ENCODE measurements at places on chromosomes 5 and 9. TPM values are rescaled to one million over a fixed set of nuclear protein-coding genes. Genes with fewer than 3 reads are reported as not detected.

DNA sequence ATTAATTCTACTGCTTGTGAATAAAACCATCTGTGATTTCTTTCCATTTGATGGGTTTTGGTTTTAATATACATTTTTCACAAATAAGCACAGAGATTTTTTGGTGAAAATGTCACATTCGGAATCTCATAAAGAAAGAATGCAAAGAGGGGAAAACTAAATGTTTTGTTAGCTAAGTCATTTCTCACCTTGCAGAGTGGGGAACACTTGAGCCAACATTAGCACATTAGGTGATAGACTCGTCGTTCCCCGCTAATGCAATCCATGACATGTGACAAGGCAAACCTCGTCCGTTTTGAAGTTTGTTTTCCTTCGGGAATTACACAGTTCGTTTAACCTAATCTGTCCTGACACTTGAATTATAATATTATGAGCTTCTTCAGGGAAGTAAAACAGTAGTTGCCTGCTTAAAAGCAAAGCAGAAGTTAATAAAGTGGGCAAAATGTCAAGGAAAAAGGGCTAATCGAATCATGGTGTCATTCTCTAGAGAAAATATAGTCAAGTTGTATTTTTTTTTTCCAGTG lies 95.8 kb upstream of the LMX1B start:
- H3K27ac ChIP-seq = peak overlapping the region; percentile 14
- no peaks in the 10 kb centered on the region for H3K36me3 ChIP-seq
- no peak overlapping the region for H3K4me3 ChIP-seq

DNA sequence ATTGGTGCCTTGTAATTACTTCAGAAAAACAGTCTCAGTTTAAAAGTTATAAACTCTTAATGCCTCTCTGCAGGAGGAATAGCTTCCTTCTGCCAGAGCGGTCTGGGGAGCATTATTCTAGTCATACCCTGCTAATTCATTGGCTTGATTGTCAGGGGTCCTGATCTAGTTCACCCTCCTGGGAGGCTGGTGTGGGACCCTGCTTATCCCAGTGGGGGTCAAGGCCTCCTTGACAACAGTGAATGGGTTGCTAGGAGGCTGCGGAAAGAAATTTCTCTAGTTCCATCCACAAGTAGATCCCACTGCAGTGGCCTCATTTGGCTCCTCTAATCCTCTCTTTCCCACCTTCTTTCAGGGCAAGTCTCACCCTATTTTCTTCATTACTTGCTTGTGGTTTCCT lies 105.7 kb downstream of the TMC1 start:
- H3K4me3 ChIP-seq = no peak overlapping the region
- H3K27ac ChIP-seq = no peak overlapping the region
- H3K4me1 ChIP-seq = no peaks in the 10 kb centered on the region
- no peak for DNase-seq
- no peaks in the 10 kb centered on the region for H3K27me3 ChIP-seq
- H3K36me3 ChIP-seq = no peaks in the 10 kb centered on the region

- no peaks in the 10 kb centered on the region for H3K36me3 ChIP-seq
- no peaks in the 10 kb centered on the region for H3K4me1 ChIP-seq
- peaks cover 17% of the 10 kb centered on the region for H3K27me3 ChIP-seq
- DNase-seq = no peak
Observed at GRCh38 chr9:115069302-115069701, 48.7 kb downstream of the TNC start.

GRCh38 chr5:6674886-6675285 lies 38.3 kb upstream of the TENT4A start:
- H3K27me3 ChIP-seq = no peaks in the 10 kb centered on the region
- H3K4me3 ChIP-seq = no peak overlapping the region
- H3K4me1 ChIP-seq = no peaks in the 10 kb centered on the region
- H3K36me3 ChIP-seq = peaks cover 12% of the 10 kb centered on the region

GRCh38 chr5:140926443-140927227 lies 536 bp downstream of the PCDHAC1 start:
- peak; percentile 55 for DNase-seq
- H3K4me3 ChIP-seq = no peak overlapping the region
- peaks cover 46% of the 10 kb centered on the region for H3K27me3 ChIP-seq
- H3K27ac ChIP-seq = no peak overlapping the region

- H3K27me3 ChIP-seq = peaks cover 38% of the 10 kb centered on the region
- peak; percentile 71 for DNase-seq
- peaks cover 11% of the 10 kb centered on the region for H3K4me1 ChIP-seq
Observed at GRCh38 chr5:17216176-17216973, 1.1 kb upstream of the BASP1 start.

DNA sequence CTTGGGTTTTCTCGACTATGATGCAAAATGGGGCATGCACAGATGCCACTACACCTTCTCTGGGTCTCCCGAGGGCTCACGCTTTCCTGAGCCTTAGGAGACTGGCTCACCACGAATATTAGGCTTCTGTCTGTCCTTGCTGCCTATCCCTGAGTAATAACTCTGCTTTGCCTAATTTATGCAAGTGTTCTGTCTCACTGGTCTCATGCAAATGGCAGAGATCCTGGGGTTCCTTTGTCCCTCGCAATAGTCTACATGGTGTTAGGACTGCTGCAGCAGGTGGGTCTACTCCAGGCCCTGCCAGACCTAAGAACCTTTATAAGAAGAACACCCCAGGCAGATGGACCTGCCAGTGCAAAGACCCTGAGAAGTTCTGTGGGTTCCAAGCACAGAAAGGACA lies 72.3 kb upstream of the HRH2 start:
- H3K4me1 ChIP-seq = peaks cover 5% of the 10 kb centered on the region
- DNase-seq = no peak
- H3K27ac ChIP-seq = no peak overlapping the region
- no peak overlapping the region for H3K4me3 ChIP-seq

- no peak overlapping the region for H3K27ac ChIP-seq
- H3K4me3 ChIP-seq = no peak overlapping the region
- H3K27me3 ChIP-seq = no peaks in the 10 kb centered on the region
- no peak for DNase-seq
Observed at GRCh38 chr9:6764950-6765349, 7.2 kb downstream of the KDM4C start.

- peak overlapping the region; percentile 84 for H3K27ac ChIP-seq
- no peak for DNase-seq
- no peak overlapping the region for H3K4me3 ChIP-seq
- H3K27me3 ChIP-seq = peaks cover 5% of the 10 kb centered on the region
- H3K36me3 ChIP-seq = peaks cover 2% of the 10 kb centered on the region
- peaks cover 28% of the 10 kb centered on the region for H3K4me1 ChIP-seq
Observed at GRCh38 chr5:177477701-177478477, 4.5 kb upstream of the DBN1 start.

- H3K4me3 ChIP-seq = no peak overlapping the region
- H3K27ac ChIP-seq = no peak overlapping the region
- H3K4me1 ChIP-seq = no peaks in the 10 kb centered on the region
- peaks cover 3% of the 10 kb centered on the region for H3K27me3 ChIP-seq
- no peaks in the 10 kb centered on the region for H3K36me3 ChIP-seq
Observed at GRCh38 chr9:111237447-111237846, 92.6 kb downstream of the OR2K2 start.

DNA sequence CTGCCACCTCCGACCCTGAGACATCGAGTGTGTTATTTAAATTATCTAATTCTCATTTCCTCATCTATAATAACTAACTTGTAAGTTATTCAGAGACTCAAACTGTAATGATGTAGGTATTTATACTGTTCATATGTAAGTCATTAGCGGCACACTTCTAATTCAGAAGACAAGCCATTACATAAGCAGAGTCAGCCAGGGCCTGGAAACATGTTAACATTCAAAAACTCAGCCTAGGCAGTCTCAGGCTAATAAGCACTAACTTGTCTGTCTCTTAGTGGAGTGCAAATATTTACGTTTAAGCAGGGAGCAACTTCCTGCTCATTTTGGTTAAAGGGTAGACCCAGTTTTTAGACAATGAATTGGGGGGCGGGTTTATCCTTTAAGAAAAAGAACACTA lies 598.4 kb downstream of the ACTL7B start:
- no peak overlapping the region for H3K4me3 ChIP-seq
- no peaks in the 10 kb centered on the region for H3K36me3 ChIP-seq
- H3K4me1 ChIP-seq = no peaks in the 10 kb centered on the region
- no peak overlapping the region for H3K27ac ChIP-seq
- DNase-seq = no peak

Gene AMBP
- total RNA-seq = not detected

Gene WHRN
- 4.4 TPM for total RNA-seq

Gene SAPCD2
- 6.4 TPM for total RNA-seq

Gene NUDCD2
- 46.4 TPM for total RNA-seq

Gene KLHL3
- total RNA-seq = 3.4 TPM

Gene GPX3
- total RNA-seq = not detected

All from activated CD4-positive, alpha-beta memory T cell treated with anti-CD3 and anti-CD28 coated beads for 36 hours (primary cell).